Activated CD4-positive, alpha-beta T cell treated with anti-CD3 and anti-CD28 coated beads, Interleukin-2, amount 50 U/mL, for 4 hours (primary cell): ENCODE measurements at places on chromosomes 6 and 20.

- no peak for DNase-seq
These were observed 18.6 kb downstream of the FARS2 start for GRCh38 chr6:5279891-5280338.

GRCh38 chr6:148389917-148390316 lies 47.3 kb downstream of the SASH1 start:
- no peak for DNase-seq

GRCh38 chr6:71153755-71154325 lies 134.8 kb upstream of the OGFRL1 start:
- DNase-seq, result no peak

- no peak for DNase-seq
These were observed 204.8 kb downstream of the HDGFL1 start for GRCh38 chr6:22774129-22774528.

GRCh38 chr6:42509256-42509655 lies 54.6 kb upstream of the UBR2 start:
- DNase-seq, result no peak
